ENCODE measurements at places on chromosomes 1 and 21.
A peak's percentile ranks its signal among the peaks of the same experiment; 100 is the strongest.

- no peak for DNase-seq
Measured at GRCh38 chr1:107140703-107141490, at the start of gene NTNG1. Gene NTNG1, plus strand, starts transcription at chr1:107141039.

GRCh38 chr1:221105578-221105977 is 226.3 kb downstream of the HLX start:
- DNase-seq = no peak

- DNase-seq = no peak
Measured at GRCh38 chr1:61254634-61255357, 172.4 kb downstream of the NFIA start.

DNA sequence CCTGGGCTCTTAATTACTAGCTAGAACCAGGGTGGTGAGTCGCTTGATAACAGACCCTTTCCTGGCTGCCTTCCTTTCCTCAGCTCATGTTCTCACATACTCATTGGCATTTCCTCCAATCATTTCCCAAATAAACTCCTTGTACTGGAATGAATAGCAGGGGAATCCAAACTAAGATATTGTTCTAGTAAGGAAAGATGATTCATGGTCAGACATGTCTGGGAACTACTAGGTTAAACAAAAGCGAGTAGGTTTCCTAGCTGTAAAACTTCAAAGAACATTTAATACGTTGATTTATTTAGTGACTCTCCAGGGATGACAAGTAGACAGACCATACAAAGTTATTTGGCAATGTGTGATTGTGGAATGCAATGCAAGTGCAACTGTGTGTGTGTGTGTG is 121.2 kb upstream of the KCNJ6 start:
- DNase-seq = no peak

GRCh38 chr1:168365719-168366479 is 85.2 kb downstream of the TBX19 start:
- no peak for DNase-seq

DNA sequence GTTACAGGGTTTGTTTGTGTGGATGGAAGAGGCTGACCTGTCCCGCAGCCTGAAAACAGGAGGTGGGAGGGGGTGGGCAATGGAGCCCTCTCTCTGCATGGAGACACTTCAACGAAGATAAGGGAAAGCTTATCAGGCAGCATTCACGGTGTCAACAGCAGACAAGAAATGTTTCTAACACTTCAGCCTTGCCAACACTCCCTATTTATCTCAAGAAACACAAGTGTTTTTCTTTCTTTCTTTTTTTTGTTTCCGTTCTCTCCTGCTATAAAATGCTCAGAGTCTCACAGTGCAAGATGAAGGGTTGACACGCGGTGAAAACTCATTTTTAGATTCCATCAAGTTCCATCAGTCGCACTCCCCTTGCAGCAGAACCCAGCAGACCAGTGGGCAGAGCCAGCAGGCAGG is 594.4 kb downstream of the MATN1 start:
- DNase-seq = no peak

DNA sequence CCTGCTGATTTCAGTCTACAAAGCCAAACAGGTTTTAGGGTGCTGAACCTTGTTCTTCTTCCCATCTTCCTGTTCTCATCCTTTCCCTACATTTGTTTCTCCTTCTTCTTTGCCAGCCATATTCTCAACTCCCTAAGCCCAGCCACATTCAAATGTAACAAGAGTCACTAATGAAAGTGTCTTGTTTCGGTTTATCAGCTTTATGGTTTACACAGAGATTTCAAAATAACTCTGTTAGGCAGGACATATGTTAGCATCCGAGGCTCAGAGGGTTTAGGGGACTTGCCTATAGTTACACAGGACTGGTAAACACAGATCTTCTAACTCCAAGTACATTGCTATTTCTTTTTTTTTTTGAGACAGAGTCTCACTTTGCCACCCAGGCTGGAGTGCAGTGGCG is 61.3 kb downstream of the NDUFS5 start:
- DNase-seq = no peak

GRCh38 chr1:119675349-119676345 is 27.6 kb upstream of the ZNF697 start:
- peak; percentile 39 for DNase-seq

- DNase-seq = no peak
Measured at GRCh38 chr1:107357376-107357775, 216.5 kb downstream of the NTNG1 start.

DNA sequence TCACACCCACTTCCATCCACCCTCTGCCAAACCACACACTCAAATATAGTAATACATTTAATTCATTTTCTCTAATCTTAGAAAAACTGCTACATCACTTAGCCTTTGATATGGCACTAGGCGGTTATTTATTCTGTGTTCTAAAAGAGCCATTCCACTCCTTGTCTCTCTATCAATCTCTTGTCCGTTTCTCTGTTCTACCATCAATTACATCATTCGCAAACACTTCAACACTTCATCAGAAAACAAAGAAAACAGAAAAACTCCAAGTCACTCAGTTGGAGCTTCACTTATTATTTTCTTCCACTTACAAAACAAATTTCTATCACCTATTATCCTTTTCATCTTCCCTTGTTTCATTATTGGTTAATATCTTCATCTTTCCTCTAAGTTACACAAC is 1523.0 kb downstream of the KCNT2 start:
- DNase-seq = no peak

DNA sequence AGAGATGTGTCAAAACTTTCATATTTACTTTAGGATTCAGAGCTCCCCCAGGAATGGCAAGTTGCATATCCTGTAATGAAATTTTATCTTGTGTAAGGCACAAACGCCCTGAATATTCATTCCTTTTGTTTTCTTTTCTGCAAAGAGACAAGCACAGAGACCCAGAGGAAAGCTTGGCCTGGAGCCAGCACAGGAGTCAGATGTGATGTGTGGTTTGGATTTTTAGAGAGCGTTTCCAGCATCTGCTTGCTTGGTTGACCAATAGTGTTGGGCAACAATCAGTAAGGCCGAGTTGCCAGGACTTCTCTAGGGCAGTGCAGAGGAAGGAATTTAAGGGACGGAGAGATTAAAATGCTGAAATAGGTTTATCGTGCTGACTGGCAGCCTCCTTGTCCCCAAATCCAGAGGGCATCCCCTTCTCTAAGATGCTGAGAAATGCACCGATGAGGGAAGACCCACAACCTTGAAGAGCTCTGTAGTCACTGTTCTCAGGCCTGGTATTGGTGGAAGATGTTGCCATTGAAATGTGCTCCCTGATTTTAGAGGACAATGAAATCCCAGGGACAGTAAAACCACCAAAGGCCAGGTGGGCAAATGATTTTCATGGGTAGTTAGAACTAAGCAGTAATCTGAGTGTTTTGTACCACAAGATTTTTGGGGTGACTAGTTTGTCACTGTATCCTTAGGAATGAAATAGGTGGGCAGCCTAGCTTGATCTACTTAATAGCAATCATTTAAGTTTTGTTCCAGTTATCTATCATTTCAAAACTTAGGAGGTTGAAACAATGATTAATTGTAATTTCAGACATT is 37.9 kb upstream of the RHOU start:
- no peak for DNase-seq

DNA sequence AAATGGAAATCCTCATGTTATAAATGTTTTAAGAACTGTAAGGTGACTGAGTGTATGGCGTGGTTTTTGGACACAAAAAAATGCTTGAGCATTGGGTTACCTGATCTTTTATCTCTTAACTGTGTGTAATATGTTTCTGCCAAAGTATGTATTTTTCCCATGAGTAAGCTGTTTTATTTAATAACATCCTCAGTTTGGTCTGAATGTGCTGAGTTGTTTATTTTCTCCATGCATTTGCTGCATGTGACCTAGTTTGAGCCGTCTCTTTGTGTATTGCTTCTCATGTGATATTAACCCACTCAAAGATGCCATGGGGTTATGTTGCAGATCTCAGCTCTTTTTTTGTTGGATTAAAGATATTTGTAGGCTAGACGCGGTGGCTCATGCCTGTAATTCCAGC is 6.1 kb upstream of the LYPLA2 start:
- no peak for DNase-seq

- no peak for DNase-seq
Measured at GRCh38 chr21:25441835-25442234, 165.4 kb downstream of the MRPL39 start.

DNA sequence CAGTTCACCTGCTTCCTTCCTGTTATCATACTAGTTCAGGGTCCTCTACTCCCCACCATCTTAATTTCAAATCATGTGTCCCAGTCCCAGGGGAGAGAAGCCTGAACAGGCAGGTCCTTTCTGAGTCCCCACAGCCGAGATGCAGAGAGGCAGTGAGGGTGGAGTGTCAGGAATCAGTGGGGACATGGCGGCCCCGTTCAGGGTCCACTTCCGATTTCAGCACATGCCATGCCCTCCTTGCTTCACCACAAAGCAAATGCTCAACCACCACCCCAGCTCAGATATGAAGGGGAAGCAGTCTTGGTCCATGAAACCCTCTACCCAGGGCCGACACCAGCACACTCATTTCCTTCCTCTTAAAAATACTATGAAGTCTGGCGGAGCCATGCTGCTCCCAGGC is 5.2 kb upstream of the SEMA4A start:
- DNase-seq = no peak

- no peak for DNase-seq
Measured at GRCh38 chr1:31239653-31240241, at the start of gene NKAIN1. Gene NKAIN1, minus strand, starts transcription at chr1:31239887. Its CDS starts 340 bp downstream, at chr1:31239547.

DNA sequence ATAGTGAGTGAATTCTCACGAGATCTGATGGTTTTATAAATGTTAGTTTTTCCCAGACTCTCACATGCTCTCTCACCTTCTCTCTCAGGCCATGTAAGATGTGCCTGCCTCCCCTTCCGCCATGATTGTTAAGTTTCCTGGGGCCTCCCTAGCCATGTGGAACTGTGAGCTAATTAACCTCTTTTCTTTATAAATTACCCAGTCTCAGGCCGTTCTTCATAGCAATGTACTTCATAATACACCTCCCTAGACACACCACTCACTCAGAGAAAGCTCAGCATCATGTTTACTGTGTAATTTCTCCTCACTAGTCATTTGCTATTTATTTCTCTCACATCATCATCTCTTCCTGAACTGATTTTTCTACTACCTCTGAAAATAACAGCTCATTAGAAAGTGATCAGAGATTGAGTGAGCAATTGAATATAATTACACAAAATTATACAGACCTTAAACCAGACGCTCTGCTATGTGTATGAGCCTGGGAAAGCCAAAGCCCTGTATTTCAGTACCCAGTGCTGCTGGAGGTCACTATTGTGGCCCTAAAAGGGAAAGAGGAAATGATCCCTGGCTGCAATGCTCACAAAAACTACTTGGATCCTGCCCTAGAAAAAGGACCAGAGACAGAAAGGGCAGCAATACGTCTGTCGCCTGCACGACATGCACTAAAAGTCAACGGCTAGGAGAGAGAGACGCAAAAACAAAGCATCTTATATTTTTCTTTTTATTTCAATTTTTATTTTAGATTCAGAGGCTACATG is 284.5 kb downstream of the DSCAM start:
- DNase-seq = no peak

GRCh38 chr1:78549891-78550290 is 59.1 kb downstream of the PTGFR start:
- no peak for DNase-seq

- DNase-seq = no peak
Measured at GRCh38 chr1:92964998-92965397, 3.7 kb upstream of the DIPK1A start.

GRCh38 chr1:150810958-150811659 is 3.0 kb upstream of the CTSK start:
- no peak for DNase-seq

- DNase-seq = no peak
Measured at GRCh38 chr1:224116131-224116530, 2.2 kb downstream of the FBXO28 start.

GRCh38 chr1:197438010-197438790 is 170.1 kb downstream of the CRB1 start:
- no peak for DNase-seq

GRCh38 chr1:100511058-100511457 is 26.9 kb upstream of the GPR88 start:
- DNase-seq = no peak

DNA sequence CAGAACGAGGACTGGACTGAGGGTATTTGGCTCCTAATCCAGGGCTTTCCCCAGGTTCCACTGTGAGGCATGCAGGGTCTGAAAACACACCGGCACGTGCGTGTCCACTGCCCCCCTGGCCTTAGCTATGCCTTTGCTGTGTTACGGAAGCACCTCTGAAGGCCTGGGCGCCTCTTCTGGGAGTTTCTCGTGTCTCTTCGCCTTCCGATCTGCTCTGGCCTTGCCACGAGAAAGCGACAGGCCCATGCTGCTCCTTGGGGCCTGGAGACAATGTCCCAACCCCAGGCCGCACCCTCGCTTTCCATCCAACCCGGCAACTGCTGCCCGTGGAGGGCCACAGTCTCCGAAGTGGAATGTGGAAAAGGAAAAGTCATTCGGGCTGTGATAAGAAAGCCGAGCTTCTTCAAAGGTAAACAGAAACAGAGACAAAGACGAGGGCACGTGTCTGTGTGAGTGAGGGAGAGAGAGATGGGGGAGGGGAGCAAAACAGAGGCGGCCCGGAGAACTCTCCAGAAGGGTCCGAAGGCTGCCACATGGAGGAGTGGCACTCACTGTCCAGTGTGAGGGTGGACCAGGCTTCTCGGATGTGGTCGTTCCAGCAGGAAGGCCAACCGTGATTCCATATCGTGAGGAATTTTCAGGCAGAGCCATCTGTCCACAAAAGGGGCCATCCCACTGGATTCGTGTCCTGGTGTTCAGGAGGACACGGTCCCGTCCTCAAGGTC is 3.4 kb upstream of the UMODL1 start:
- no peak for DNase-seq

- DNase-seq = no peak
Measured at GRCh38 chr1:37926038-37926924, 20.6 kb downstream of the INPP5B start.

- DNase-seq = no peak
Measured at GRCh38 chr1:195462646-195463045, 1145.6 kb downstream of the KCNT2 start.

GRCh38 chr1:94092210-94092613 is 28.7 kb downstream of the ABCA4 start:
- no peak for DNase-seq

- DNase-seq = no peak
Measured at GRCh38 chr1:39405358-39405757, 86.1 kb upstream of the BMP8A start.

- DNase-seq = no peak
Measured at GRCh38 chr1:87278825-87279535, 49.7 kb upstream of the LMO4 start.

- DNase-seq = no peak
Measured at GRCh38 chr1:172980456-172980855, 70.3 kb downstream of the TNFSF18 start.

DNA sequence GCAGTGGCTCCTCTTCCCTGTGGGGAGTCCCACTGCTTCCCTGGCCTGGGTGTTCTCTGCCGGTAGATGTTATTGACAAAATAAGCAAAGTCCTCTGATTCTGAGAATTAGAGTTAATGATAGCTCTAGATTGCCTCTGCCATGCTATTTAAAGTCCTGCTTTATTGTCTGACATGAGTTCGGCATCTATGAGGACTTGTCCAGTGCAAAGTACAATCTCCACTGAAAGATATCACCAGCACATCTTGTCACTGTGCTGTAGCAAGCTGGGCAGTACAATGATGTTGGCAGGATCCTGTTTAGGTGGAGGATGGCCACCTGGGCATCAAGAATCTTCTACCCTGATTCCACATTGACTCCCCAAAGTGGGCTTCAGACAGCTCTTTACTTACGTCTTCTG is 54.0 kb upstream of the ATP5PO start:
- DNase-seq = no peak

Measured in stimulated activated CD4-positive, alpha-beta T cell treated with anti-CD3 and anti-CD28 coated beads, Interleukin-12 subunit alpha, Interleukin-12 subunit beta, amount 100 ng/mL, for 48 hours (primary cell).